ENCODE measurements at places on chromosomes 4 and X. TPM values are rescaled to one million over a fixed set of nuclear protein-coding genes. Genes with fewer than 3 reads are reported as not detected.

Gene SPRY1
- 258 TPM for total RNA-seq

Gene ZNF630
- 0.97 TPM for total RNA-seq

Gene HTR2C
- total RNA-seq, result not detected

Gene NXF3
- not detected for total RNA-seq

Gene ADH7
- total RNA-seq, result not detected

Gene FGF2
- 60.1 TPM for total RNA-seq

Gene GPR82
- not detected for total RNA-seq

All from cardiac atrium fibroblast (primary cell).